ENCODE measurements at places on chromosomes 13 and 19.

DNA sequence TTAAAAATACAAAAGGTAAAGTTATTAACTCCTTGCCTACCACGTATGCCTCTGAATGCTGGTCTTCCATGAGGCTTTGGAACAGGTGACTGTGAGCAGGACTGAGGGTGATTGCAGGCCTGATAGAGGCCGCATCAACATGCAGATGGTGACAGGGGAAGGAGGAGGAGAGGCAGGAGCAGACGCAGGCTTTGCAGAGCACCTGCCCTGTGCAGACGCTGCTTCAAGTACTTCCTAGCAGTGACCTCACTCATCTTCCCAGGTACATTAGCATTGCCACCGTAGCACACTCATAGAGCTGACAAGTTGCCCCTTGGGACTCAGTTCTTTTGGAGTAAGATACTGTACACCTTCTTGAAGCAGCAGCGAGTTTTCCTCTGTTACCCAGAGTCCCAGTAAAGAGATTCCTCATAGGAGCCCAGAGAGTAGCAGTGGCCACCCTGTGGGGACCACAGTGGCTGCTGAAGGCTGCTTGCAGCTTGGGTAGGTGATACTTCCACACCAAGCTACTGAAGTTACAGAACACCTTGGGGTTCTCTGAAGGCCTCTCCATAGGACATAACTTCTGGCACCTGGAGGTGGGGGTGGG lies 56.0 kb downstream of the ZNF536 start:
- DNase-seq, result no peak

DNA sequence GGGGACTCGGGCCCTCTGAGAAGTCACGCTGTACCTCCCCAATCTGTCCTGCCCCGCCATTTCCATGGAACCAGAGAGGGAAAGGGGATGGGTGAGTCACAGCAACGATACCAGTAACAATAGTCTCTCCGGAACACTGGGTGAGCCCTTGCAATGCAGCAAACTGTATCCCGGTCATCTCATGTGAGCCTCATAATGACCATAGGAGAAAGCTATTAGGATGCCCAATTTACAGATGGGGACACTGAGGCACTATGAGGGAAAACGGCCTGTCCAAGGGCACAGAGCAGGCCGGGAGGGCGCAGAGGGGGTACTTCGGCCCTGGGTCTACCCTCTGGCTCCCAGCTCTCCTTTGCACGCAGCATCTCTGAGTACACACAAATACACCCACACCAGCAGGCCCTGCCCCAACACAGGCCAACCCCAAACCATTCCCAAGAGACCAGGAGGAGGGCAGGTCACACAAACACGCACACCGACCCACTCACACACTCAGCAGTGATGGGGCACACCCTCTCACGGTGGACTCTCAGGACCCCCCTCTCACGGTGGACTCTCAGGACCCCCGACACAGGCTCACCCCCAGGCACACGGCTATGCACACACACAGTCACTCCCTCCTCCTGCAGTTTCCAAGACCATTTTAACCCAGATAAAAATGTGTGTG lies 18.2 kb downstream of the LRRC4B start:
- DNase-seq, result no peak

- DNase-seq, result no peak
Measured at GRCh38 chr13:112995395-112996191, 26.6 kb downstream of the MCF2L start.

DNA sequence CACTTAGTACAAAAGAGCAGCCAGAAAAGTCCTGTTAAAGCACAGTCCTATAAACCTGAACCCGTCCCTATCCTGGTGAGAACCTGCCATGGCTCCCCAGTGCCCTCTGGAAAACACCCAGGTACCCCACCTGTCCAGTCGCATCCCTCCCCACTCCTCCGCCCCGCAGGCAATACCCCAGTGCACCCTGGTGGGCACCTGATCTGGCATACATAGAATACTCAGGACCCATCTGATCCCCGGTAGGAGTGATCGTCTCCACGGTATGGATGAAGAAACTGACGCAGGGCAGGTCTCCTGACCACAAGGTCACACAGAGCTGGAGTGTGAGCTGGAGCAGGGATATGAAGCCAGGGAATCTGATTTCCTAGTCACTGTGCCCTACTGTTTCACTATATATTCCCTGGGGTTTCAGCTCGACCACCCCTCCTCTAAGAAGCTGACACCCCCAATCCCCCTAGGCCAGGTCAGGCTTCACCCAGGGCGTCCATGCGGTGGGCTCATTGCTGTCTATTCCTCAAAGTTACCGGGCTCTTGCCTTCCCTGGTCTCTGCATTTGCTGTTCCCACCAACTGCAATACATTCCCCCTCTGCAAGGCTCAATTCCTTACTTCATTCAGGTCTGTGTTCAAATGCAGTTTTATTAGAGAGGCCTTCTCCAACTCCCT lies 12.6 kb downstream of the FBXO46 start:
- DNase-seq, result no peak

DNA sequence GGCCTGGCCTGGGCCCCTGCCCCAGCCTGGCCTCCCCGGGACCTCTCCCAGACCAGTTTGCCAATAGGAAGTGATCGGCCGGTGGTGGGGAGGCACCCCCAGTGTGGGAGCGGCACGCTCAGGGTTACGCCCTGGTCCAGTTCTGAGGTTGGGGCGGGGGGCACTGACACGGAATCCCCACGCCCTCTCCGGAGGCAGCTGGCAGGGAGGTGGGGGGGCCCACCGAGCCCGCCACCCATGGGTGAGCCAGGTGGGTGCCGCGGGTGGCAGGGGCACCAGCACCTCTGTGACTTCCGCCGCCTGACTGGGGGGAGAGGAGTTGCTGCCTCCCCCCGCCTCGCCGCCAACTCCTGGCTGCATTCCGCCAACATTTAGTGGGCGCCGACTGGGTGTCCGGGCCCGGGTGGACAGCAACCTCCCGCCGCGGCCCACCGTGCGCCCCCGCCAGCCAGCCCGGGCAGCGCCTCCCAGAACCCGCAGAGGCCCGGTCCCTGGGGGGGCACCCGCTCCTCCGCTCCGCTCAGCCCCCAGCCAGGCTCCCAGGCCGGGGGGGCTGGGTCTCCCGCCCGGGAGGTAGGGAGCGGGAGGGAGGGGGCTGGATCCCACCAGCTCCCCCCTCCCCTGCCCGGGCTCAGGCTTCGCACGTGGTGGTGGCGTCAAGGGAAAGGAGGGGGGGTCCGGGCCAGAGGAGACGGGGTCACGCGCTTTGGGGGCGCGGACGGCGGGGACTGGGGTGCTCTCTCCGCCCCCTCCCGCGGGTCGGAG lies 2.0 kb downstream of the ZBTB7A start:
- DNase-seq, result no peak

DNA sequence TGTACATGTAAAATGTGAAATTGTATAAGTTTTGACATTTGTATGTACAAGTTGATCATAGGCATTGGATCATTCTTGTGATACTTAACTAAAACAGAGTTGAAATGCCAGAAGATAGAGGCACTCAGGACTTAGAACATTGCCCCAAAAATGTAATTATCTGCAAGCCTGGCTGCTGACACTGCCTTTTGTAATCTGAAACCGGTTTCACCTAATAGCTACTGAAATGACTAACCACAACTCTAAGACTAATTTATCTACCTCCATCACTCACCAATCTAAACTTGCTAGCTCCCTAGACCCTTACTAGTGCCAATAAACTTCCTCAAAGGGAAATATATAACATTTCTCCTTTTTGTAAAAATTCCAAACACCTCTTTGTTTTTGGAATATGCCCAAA lies 2596.2 kb downstream of the PCDH9 start:
- DNase-seq, result no peak

DNA sequence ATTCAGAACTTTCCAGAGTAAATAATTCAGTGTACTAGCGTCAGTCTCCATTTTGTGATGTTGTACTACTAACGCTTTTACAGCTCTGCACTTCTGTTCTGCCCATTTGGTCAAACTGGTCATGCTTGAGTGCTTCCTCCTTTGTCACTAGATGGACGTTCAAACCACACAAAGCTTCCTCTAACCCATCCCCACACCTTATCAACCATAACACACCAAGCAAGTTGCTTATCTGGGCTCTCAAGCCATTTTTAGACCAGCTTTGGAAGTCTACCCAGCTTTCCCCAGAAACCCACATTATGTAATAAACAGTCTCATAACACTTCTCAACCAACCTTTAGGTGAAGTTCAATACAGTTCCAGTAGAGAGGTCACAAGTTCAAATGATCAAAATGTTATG lies 2.3 kb upstream of the ZNF347 start:
- DNase-seq, result no peak

DNA sequence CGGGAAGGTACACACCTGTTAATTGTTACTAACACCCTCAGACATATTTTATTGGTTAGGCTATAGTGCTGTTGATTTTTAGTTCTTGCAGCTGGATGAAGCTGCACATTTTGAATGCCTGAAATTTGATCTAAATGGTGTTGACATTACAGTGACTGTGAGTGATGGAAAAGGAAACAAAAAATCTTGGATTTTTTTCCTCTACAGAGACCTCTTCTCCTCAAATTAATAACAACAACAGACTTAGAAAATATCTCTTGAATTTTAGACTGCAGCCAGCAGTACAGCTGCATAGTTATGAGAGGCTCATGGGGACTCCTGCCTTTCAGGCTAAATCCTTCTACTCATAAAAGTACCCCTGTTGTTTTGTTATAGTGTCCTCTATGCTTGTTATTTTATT lies 500.5 kb upstream of the SPRY2 start:
- DNase-seq, result no peak

GRCh38 chr13:73338389-73338788 lies 279.6 kb downstream of the KLF5 start:
- no peak for DNase-seq

GRCh38 chr19:22622901-22623840 lies 11.0 kb upstream of the ZNF492 start:
- no peak for DNase-seq

- no peak for DNase-seq
Measured at GRCh38 chr19:16608290-16608739, 19.7 kb downstream of the MED26 start.

DNA sequence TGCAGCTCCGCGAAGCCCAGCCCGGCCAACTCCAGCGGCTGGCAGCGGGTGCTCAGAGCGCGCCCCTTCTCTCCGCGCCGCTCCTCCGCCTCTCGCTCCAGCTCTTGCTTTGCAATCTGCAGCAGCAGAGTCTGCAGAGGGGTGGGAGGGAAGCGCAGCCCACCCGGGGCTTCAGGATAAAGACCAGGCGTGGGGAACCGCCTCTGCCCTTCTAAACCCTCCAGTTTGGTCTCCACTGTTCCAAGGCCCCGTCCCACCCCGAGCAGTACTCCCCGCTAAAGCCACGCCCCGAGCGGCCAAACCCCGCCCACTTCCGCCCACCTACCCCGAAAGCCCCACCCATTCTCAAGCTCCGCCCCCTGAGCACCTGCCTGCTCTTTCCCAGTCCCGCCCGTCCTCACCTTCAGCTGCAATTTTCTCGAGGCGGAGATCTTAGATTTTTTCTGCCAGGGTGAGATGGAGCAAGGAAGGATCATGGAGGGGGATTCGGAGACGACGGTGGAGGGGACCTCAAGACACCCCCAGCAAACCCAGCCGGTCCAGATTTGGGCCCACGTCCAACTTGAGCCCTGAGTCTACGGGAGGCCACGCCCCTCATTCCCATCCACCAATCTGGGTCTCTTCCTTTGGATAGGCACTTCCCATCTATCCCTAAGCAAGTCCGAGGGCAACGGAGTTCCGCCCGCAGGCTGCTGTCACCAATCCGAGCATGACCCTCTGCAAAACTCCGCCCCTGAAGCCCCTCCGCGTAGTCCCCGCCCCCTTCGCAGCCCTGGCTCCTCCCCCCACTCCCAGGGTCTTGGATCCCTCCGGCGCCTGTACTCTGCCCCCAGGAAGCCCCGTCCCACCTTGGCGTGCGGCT lies 1.1 kb downstream of the TNNI3 start:
- no peak for DNase-seq

DNA sequence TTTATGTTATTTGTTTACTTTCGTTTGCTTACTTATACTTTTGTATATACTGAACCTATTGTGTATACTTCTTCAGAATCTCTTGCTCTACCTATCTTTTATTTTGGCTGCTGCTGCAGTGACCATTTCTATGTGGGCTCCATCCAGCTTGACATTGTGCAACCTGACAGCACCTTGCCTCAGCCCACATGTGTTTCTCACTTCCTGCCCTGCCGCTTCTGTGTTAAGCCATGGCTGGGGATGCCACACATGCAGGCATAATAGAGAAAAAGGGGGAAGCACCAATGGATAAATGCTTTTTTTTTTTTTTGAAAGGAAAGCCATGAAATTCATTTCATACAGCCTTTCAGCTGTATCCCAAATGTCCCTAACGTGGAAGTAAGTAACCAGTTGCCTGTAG lies 147.6 kb downstream of the RBM26 start:
- DNase-seq, result no peak

All from right lung (tissue), 10 donors.